ENCODE measurements at places on chromosomes 12 and 14.
A peak's percentile ranks its signal among the peaks of the same experiment; 100 is the strongest.

DNA sequence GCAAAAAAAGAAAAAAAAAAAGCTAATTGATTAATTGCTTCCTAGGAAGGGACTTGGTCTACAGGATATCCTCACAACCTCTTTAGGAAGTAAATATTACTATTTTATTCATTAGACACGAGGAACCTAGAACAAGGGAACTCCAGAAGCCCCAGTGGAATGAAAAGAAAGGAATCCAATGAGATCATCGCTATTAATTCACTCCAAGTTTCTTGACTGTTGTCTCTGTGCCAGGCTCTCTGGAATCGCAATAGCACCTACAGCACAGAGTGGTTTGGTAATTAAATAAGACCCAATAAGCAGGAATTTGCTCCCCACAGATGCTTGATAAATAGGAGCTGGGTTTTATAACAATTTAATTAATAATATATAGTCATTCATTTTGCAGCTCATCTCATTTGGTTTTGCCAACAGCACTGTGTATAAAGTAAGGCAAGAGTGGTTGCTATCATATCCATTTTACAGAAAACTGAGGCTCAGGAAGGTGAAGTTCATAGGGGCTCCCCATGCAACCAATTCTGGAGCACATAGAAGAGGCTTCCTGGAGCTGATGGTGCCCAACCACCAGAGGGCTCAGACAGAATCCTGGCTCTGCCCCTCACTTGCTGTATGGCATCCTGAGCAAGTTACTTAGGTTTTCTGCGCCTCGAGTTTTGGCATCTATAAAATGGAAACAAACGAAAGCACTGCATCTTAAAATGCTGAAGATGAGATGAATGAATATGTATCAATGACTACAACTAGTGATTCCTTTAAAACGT lies 420.2 kb downstream of the MED13L start:
- no peak for DNase-seq

DNA sequence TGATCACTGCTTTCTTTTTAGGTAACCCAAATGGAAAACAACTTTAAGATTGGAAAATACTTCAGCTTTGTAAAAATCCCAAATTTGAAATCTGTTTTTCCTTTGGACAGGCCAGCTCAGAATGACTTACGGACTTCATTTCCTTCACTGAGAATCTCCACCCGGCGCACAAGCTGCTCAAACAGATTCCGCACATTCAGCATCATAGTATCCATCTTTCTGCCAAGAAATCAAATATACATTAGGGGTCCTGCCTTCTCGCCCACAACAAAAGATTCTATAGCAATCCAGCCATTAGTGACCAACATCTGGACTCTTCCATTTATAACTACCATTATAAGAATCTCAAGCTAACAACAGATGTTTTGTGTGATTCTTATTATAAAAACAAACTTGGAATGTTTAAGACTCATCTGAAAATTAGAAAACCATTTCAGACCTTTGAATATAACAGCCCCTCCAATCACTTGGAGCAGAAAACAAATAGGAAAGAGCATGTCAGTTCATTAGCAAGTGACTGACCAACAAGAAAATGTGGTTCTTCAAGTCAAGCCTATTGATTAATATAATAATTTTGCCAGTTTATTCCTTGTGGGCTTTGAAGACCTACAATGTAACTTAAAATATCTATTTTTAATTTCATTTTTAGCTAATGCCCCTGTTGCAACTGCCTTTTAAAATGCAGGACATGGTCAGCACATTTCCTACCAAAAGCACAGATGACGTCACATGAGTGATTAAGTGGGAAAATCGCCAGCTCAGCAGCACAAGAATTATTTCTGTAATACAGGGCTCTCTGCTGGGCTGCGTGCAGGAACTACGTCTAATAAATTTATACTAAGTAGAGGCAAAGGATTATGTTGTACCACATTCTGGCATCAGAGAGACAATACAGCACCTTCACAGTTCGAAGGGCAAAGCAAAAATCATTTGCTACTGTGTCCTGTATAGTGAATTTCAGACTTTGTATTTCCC lies 8.5 kb downstream of the RACGAP1 start:
- peak; percentile 79 for DNase-seq

GRCh38 chr14:103849151-103849886 lies 1.9 kb upstream of the PPP1R13B start:
- no peak for DNase-seq

DNA sequence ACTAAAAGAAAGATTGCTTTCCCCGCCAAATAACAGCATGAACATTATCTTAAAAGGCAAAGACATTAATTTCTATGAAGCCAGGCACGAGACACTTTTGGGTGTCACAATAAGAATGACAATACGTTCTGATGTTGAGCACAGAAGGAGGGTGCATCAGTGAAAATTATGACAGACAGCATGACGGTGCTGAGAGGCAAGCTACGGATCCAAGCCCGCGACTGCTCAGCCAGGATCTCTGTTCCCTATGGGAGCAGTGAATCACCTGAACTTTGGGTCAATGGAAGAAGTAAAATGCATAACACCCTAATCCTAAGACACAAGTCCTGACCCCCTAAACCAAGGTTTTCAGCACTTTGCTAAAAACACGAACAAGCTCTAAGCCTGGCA lies 51.7 kb downstream of the SLC25A47 start:
- no peak for DNase-seq

GRCh38 chr12:60451457-60451856 lies 855.6 kb downstream of the SLC16A7 start:
- no peak for DNase-seq

GRCh38 chr12:87793131-87793530 lies 236.1 kb downstream of the C12orf50 start:
- DNase-seq, result peak; percentile 27

DNA sequence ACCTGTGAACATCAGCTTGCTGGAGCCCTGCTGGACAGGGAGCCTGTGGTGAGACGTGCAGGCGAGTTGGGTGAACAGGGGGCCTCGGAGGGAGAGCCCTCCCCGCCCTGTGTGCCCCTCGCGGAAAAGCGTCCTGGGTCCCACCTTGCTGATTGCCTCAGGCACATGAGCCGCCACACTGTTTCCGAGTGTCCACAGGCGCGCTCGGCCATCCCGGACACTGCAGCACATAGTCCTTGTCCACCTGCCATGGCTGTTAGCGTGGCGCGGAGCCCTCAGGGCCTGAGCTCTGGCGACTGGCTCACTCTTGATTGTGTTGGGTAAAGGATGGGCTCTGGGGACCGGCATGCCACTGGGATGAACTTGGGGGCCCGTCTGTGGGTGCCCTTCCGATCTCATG lies 40.0 kb downstream of the PACS2 start:
- DNase-seq, result no peak

GRCh38 chr12:56122637-56123036 lies 4.6 kb downstream of the ZC3H10 start:
- no peak for DNase-seq

DNA sequence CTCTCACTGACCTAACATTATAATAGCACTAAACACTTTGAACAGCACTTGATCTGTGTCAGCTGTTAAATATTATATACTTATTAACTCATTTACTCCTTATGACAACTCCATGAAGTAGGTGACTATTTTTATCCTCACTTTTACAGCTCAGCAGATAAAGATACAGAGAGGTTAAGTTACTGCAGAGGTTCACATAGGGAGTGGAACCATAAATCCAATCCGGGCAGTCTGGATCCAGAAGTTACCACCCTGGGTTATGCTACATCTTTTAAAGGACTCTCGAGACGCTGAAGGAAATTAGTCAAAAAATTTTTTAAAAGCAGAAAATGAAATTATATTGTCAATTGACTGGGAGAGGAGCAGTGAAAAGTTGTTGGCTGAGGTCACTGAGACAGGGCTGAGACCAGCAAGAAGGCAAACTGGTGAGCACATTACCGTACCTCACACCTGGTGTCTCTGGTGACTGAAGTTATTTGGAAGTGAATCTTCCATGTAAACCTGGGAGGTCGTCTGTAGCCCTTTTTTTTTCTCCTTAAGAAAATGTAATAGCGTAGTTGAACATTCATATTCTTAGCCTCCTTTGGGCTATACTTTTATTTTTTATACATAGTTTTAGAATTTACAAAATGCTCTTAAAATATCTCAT lies 1.2 kb upstream of the RIMKLB start:
- no peak for DNase-seq

- DNase-seq, result no peak
Observed at GRCh38 chr14:68823434-68824206, 30.8 kb upstream of the ZFP36L1 start.

DNA sequence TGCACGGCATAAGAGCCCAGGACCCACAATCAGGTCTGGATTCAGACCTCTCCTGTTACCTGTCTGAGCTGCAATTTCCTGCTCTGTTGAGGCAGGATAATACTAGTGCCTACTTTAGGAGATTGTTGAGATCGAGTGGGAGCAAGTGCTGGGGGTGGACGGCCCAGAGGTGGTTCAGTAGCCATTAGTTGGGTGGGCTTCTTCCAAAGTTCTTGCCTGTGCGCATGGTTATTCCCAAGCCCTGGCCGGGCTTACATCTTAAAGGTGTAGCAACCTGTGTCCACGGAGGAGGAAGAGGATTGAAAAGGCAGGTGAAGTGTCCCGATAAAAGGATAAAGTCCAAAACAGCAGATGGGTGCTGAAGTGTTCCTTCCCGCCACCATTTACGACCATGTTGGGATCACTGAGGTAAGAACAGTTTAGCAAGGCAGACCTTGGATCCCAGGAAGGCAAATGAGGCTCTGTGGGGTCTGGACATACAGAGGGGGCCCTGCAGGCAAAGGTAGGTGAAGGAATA lies 33.8 kb downstream of the ACACB start:
- no peak for DNase-seq

- DNase-seq, result no peak
Observed at GRCh38 chr12:116687888-116688287, 50.0 kb downstream of the SPRING1 start.

DNA sequence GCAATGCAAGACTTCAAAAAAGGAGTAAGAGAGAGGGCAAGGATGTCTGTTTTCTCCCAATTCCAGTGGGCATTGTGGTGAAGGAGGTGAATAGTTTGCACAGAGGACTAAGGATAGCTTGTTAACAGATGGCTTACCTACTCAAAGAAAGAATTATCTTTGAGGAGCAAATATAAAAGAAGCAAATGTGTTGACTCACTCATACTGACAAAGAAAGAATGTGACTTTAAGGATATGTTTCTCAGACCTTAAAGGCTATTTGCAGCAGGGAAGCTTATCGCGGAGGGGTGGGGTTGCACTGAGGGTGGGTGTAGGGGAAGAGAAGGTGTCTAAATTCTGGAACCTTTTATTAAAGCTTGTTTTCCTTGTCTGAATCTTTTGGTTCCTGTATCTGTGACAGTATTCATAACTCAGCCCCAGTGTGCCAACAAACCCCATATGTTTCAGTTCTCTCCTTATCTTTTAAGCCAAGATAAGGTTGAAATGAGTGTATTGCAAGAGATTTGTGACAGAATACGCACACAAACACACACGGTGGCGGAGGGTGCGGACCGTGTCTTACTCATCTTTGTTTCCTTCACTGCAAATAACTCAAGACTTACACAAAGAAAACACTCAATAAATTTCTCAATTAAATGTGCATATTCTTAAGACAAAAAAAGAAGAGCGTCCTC lies 146.4 kb upstream of the ARID2 start:
- DNase-seq, result no peak

GRCh38 chr12:28936221-28936620 lies 212.9 kb upstream of the FAR2 start:
- no peak for DNase-seq

DNA sequence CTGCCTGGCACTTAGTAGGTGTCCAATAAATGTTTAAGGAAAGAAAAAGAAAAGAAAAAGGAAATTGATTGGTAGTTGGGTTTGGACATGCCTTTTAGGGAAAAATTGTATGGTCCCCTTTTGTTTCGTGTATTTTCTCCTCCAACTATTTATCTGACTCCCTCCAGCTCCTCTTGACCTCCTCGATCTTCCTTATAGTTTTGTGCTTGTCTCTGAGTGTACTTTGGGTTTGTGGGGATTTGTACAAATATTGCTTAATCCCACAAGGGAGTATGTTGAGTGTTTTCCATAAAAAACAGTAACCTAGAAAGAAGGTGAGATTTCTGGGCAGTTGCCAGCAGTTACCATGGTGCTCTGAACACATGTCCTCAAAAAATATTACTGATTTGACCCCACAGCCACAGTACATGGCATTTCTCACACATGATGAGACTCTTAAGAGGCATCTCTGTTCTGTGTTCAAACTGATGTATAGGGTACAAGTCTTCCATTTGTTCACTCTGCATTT lies 15.7 kb downstream of the PLEKHG7 start:
- no peak for DNase-seq

DNA sequence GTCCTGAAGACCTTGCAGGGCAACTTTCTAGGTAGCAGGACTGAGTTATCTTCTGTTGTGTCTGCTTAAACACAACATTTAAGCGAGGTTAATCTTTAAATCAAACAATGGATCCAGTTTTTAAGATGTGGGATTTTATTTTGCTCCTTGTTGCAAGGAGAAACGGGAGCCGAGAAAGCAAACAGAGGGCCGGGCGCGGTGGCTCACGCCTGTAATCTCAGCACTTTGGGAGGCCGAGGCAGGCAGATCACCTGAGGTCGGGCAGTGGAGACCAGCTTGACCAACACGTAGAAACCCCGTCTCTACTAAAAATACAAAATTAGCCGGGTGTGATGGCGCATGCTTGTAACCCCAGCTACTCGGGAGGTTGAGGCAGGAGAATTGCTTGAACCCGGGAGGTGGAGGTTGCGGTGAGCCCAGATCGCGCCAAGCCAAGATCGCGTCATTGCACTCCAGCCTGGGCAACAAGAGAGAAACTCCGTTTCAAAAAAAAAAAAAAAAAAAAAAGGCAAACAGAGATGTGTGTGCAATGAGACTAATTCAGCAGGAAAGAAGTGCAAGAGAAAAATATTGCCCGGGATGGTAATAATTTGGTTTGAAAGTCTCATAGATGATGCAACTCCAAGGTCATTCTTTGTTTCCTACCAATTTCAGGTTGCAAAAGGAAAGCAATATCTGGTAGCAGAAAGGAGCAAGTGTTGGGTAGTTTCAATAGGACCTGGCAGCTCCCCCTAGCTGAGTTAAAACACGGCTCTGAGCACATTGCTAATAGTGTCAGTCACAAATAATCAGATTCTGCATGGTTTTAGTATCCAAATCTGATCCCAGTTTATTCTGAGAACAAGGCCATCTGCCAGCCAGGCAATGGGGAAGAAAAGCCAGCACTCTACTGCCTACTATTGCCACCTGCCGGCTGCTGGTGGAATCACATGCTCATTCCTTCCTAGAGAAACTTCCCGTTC lies 141.4 kb downstream of the PPM1H start:
- peak; percentile 78 for DNase-seq
